ENCODE measurements at places on chromosomes 5 and 9.
A peak's percentile ranks its signal among the peaks of the same experiment; 100 is the strongest.

- peak; percentile 56 for DNase-seq
Observed at GRCh38 chr9:97984188-97985057, 1.3 kb downstream of the ANP32B start.

DNA sequence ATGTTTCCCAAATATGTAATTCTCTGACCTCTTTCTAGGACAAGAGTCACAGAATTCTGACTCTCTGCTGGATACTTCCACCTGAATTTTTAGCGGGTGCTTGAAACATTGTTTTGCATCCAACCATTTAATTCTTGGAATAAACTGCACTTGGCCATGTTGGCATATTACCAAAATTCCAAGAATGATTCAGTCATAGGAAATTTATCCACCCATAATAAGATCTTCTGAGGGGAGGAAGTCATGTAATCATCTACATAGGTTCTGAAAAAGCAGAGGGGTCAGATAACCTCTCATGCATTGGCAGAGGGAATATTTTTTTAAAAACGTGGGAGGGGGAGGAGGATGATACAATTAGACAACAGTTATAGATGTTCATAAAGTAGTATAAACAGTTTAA, 156.9 kb downstream of the PAM start:
- DNase-seq = no peak

GRCh38 chr9:20048985-20049384, 260.1 kb upstream of the SLC24A2 start:
- DNase-seq = no peak

DNA sequence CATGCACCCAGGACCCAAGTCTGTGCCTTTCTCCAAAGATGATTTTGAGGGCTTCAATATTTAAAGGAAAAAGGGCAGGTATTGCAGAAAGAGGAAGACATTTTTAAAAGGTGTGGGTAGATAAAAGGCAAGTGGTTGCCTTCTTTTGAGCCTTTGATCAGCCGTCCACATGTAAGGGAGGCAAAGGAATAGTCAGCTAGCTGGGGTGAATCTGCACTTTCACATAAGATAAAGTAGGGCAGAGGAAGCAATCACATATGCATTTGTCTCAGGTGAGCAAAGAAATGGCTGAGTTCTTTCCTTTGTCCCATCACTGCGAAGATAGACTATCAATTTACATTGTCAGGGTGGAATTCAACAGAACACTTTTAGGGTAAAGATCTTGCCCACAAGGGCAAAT, 19.9 kb downstream of the MGAT1 start:
- no peak for DNase-seq

GRCh38 chr9:114286146-114286679, 36.7 kb upstream of the ORM1 start:
- DNase-seq = no peak

GRCh38 chr9:125984461-125984860, 237.3 kb downstream of the PBX3 start:
- DNase-seq = no peak

- no peak for DNase-seq
Observed at GRCh38 chr5:33049298-33049697, 338.2 kb downstream of the NPR3 start.

GRCh38 chr5:159913048-159913447, 3.2 kb upstream of the ADRA1B start:
- DNase-seq = no peak

GRCh38 chr5:149448831-149449714, 70.0 kb upstream of the IL17B start:
- peak; percentile 77 for DNase-seq

GRCh38 chr5:77182367-77182766, 28.1 kb upstream of the PDE8B start:
- no peak for DNase-seq

GRCh38 chr5:43197535-43197934, 5.5 kb downstream of the NIM1K start:
- DNase-seq = no peak

DNA sequence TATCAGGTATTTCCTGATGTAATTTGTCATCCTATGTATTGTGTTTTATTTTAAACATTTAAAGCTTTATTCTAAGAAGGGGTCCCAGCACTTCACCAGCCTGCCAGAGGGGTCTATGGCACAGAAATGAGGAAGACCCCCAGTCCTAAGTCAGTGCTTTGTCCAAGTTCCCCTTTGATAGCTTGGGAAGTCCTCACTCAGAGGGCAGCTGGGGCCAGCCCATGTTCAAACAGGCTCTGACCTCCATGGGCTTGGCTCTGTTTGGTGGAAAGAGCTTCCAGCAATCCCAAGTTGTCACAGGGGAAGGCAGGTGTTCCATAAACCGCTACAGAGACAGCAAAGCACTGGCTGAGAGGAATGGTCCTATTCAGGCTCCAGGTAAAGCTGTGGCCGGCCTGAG, 26.6 kb upstream of the AKNA start:
- no peak for DNase-seq

DNA sequence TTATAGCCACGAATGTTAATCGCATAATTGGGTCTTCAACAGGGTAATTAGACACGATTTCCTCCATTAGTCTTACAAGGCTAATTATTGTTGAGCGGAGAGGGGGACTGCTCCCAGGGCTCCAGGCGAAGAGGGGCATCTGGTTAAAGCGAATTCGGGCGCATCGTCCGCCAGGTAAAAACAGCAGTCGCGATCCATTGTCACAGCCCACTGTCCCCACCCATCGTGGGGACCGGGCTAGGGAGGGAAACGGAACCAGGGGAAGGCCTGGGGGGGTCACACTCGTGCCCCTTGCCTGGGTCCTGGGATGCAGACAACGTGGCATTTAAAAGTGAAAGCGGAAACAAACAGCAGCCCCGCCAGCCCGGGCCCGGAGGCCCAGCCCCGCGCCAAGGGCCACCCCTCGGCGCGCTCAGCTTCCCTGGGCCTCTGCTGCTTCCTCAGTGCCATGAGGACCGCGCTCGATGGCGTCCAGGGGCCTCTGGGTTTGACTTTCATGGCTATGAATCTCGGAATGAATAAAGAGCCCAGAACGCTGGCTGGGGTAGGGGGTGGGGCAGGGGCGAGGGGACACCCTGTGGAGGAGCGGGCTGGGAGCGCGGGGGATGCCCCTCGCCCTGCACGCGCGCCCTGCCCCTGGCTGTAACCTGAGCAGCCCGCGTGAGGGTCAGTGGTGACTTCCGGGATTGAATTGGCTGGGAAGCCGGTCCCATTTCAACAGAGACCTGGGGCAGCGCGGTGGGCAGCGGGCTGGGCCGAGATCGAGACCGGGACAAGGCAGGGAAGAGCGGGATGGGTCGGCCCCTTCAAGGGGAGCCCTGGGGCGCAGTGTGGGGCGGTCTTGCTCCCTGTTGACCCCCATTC, 99.9 kb downstream of the GTF3C4 start:
- peak; percentile 91 for DNase-seq

DNA sequence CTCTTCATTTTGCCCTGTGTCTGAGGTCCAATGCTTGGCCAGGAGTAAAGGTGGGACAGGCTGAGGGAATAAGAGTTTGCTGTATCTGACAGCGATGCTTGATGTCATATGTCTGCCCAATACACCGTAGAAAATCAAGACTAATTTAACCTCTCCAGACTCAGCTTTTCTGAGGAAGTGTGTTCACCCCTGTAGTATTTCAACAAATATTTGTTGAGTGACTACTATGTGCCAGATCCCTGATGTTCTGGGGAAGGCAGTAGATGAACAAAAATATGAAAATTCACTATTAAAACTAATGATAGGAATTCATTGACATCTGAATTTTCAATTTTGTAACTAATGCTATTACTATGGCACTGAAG, 489.7 kb downstream of the EBF1 start:
- DNase-seq = no peak

DNA sequence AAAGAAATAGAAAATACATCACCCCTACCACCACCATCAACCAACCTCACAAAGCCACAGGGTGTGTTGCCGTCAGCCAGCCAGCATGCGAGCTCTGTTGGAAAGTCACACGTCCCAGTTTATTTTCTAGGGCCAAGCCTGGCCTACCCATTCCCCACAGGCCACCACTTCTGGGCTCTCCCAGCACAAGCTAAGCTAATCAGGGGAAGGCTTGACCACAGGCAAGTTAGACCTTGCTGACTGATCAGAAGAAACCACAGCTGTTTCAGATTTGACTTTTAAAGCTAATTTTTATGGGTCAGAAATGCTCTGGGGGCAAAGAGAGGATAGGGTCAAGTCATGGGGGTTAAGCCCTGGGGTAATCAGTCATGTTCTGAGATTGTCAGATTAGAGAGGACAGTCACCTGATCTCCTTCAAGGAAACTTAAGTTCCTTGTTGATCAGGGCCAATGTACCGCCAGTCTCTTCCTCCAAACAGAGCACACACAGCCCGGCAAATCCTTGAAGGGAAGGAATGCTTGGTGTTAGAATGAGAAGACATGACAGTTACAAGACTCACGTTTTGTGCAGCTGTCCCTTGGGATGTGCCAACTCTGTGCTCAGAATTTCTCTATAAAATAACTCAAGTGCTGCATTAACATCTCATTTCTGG, 7.6 kb downstream of the SHB start:
- DNase-seq = no peak

DNA sequence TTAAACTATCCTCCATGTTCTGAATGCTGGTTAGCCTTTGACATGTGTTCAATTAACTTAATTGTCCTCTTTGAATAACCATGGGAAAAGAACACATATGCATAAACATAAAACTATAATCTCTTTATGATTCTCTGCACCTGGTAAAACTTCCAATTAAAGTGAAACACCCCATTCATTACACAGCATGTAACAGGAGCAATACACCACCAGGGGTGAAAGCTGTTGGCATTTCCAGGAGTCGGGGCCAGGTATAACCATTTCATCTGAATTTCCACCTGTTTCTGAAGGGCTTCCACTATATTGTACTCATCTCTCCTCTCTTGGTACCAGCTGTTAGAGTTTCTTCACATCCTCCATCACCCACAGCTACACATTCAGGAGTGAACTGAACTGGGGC, 303.8 kb downstream of the EDIL3 start:
- peak; percentile 21 for DNase-seq

- DNase-seq = peak; percentile 56
Observed at GRCh38 chr9:3124001-3124400, 280.1 kb upstream of the PUM3 start.

DNA sequence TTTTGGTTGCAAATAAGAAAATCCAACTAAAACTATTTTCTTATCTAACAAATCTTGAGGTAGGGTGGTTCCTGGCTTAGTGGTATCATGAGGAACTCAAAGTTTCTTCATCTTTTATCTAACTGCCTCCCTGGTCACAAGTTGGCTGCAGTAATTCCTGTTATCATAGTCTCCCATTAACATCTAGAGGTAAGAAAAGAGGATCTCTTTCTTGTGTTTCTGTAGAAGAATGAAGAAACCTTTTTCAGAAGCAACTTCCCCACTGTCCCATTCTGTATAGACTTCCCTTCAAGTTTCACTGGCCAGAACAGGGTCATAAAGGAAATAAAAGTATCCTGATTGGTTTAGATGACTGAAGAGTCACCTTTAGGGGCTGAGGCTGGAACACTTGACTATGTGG, 81.8 kb upstream of the ELL2 start:
- no peak for DNase-seq

GRCh38 chr5:6527749-6528455, 79.2 kb downstream of the UBE2QL1 start:
- no peak for DNase-seq

DNA sequence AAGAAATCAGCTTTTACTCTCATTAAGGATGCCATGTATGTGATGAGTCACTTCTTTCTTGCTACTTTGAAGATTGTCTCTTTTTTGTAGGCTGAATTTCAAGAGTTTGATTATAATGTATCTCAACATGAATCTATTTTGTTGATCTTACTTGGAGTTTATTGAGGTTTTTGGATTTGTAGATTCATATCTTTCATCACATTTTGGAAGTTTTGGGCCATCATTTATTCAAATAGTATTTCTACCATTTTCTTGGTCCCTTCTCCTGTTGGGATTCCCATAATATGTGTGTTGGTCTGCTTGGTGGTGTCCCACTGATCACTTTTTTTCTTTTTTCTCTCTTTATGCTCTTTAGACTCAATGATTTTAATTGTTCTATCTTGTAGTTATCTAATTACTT, 116.3 kb downstream of the CNTLN start:
- DNase-seq = no peak

DNA sequence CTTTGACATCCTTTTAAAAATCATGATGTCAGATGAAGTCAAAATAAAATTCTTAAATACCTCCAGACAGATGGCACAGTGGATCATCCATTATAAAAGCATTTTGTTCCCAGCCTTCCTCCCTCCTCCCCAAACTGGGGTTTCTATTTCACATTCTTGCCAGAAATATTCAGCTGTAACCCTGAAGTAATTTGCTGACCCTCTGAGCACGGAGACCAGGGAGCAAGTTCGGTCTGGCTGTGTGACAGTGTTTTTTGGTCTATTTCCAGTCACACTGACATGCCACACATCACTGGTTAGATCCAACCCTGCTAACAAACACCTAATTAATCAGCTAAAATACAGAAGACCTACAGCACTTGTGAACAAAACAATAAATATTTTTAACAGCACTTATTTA, 126.2 kb upstream of the DMRT1 start:
- DNase-seq = no peak

GRCh38 chr5:6591671-6592288, 41.1 kb downstream of the NSUN2 start:
- DNase-seq = no peak

GRCh38 chr5:76641514-76642120, 18.4 kb upstream of the F2RL2 start:
- DNase-seq = peak; percentile 90

GRCh38 chr9:126517833-126518356, 95.8 kb upstream of the LMX1B start:
- DNase-seq = no peak

DNA sequence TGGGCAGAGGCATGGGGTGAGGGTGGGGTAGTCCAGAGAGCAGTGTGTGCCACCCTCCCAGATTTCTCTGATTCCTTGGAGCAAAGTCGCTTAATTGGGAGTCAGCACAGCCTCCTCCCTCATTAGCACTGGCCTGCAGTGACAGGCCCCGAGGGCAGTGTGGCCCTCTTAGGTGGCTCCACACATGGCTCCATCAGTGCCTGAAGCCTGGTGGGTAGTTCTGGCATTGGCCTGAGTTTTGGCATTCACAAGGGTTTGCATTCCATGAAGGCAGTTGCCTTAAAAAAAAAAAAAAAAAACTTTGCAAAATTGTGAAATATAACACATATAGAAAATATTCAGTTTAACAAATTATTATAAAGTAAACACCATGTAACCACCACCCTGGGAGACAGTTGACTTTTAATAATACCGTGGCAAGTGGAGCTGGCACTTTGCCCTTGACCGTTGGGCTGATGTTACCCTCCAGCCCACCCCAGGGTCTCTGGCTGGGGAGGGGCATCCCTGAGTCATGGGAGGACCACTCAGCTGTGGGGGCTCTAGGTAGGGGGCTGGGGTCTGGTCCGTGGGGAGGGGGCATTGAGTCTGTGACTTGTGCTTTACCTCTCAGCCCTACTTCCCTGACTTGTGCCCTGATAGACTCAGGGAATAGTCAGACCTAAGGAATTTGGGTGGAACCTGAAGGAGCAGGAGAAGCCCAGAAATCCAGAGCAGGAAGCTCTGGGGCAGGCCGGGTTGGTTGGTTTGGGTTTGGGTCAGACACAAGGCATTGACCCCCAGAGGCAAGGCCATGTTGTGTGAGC, 51.3 kb upstream of the PITX1 start:
- DNase-seq = no peak

GRCh38 chr5:147780924-147781573, 1.5 kb downstream of the JAKMIP2 start:
- DNase-seq = peak; percentile 56

- DNase-seq = peak; percentile 79
Observed at GRCh38 chr5:135040034-135040332, 6.0 kb upstream of the PITX1 start.

All from GM23338 (cell line).